ENCODE measurements at places on chromosomes 11 and 22.

DNA sequence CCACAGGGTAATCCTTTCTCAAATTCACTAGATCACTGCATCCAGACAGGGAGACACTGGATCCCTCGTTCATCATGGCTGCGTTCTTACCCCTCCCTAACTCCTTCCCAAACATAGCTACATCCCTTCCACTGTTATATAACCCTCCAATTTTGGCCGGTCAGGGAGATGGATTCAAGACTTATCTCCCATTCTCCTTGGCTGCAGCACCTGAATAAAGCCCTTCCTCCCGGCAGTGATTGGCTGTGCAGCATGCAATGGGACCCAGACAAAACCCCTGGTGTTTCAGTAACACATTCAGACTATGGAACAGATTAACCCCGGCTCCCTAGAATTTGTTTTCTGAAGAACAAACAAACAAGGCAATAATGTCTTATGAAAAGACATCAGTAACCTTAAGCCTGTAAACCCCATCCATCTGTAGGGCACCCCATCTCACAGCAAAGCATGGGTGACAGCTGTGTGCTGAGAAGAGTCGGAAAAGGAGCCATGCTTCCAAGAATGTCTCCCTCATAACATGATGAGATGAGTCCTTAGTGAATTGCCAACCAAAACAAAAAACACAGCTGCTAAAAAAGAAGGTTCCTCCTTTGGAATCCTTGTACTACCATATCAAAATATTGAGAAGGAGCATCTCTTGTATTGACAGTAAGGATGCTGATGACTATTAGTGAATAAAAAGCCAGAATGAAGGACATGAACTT is 5.0 kb downstream of the MIF start:
- no peak for DNase-seq

- DNase-seq, result no peak
These were observed 36.6 kb downstream of the RPS6KA4 start for GRCh38 chr11:64395545-64396078.

DNA sequence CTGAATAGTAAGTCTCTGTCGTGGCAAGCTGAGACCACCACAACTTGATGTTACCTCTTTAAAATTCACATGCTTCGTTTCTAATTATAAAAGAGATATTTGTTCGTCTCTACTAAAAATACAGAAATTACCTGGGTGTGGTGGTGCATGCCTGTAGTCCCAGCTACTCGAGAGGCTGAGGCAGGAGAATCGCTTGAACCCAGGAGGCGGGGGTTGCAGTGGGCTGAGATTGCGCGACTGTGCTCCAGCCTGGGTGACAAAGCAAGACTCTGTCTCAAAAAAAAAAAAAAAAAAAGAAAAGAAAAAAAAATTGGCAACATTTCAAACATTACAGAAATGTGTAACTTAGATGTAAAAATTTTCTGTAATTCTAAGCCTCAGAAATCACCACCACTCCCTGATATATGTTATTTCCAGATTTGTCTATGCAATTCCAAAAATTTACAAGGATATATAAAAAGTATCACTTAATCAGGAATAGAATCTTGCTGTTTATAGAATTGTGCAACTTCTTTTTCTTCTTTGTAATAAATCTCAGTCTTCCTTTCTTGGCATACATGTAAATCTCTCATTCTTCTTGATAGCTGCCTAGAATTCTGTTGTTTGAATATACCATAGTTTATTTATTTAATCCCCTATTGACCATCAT is 37.3 kb downstream of the C11orf96 start:
- no peak for DNase-seq

DNA sequence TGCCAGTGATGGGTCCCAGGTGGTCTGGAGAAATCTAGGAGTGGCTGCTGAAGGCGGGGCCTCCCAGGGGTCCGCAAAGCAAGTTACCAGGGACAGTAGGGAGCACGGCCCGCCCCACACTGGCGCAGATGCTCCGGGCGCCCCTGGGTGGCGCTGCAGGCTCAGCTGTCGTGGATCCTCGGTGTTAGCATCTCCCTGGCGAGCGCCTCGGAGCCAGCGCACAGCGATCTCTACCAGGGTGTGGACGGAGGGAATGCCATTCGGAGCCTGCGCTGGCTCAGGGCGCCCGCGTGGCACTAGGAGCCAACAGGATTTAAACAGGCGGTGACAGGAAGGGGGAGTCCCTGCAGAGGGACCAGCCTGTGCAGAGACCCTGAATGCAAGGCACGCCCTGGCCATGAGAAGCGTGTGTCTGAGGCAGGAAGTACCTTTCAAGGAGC is 20.2 kb downstream of the FADS3 start:
- DNase-seq, result peak; percentile 51

DNA sequence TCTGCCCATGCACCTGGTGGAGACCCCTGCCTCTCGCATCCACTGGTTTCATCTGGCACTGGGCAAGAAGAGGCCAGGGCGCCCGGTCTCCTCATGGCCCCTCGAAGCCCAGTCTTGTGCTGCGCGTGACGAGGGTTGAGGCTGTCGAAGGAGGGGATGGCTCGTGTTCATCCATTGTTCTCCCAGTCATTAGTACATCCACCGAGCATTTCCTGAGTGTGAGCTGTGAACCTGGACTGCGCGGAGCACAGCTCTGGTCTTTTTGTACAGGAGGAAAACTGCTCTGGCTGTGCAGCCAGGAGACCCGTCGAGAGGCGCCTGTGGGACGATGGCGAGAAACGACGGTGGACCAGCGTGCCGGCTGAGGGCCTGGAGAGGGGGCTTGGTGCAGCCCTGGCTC is 6.8 kb downstream of the CACNA1I start:
- DNase-seq, result no peak

GRCh38 chr11:17535488-17535887 is 8.7 kb downstream of the USH1C start:
- no peak for DNase-seq

DNA sequence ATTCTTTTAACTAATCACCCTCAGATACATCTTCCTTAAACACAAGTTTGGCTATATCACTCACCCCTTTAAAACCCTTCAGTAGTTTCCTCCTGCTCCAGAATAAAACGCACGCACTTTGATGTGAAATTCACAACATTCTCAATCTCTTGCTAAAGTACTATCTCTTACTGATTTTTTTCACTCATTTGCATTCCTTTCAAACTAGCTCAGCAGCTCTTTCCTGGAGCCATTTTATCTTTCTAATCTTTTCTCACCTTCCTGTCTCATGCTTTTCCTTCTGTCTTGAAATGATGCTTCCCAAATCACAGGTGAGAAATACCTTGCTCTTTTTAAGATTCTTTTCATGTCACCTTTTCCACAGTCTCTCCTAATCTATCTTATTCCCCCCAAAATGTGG is 1074.4 kb downstream of the DLG2 start:
- DNase-seq, result no peak

- DNase-seq, result no peak
These were observed 6.5 kb downstream of the PPFIBP2 start for GRCh38 chr11:7520011-7520942.
